Right atrium auricular region (tissue), 2 donors: ENCODE measurements at places on chromosomes 5 and 9. TPM values are rescaled to one million over a fixed set of nuclear protein-coding genes. Genes with fewer than 3 reads are reported as not detected.

DNA sequence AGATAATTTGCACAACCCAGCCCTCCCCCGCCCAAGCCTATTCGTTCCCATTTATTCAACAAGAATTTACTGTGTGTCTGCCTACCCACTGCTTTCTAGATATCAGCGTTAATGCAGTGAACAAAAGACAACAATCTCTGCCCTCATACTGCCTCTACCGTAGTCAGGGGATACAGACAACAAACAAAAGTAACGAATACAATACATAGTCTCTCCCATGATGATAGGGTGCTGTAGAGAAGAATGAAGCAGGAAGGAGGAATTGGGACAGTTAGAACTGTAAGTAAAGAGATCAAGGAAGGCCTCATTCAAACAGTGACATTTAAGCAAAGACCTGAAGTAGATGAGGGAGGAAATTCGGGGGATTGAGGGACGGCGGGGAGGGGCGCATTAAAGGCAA is 1.7 kb downstream of the GFM2 start:
- no peak for DNase-seq

- DNase-seq: no peak
Measured at GRCh38 chr9:107972346-107972745, 482.8 kb upstream of the KLF4 start.

DNA sequence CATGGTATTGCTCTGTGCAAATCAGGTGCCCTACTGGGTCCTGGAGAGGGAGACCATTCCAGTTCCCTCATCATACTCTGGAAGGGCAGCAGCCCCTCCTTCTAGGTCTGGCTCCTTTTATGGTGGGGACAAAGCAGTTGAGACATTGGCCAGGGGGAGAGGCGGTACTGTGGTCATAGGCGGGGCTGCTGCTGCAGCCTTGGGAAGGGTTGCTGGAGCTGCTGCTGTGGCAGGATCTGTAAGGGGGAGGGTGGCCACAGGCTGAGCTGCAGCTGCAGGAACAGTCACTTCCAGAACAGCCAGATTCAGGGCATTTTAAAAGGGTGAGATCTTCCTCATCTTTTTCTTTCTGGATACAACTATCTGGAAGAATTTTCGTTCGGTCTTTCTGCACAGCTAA is 233.0 kb upstream of the SGCD start:
- DNase-seq: no peak

DNA sequence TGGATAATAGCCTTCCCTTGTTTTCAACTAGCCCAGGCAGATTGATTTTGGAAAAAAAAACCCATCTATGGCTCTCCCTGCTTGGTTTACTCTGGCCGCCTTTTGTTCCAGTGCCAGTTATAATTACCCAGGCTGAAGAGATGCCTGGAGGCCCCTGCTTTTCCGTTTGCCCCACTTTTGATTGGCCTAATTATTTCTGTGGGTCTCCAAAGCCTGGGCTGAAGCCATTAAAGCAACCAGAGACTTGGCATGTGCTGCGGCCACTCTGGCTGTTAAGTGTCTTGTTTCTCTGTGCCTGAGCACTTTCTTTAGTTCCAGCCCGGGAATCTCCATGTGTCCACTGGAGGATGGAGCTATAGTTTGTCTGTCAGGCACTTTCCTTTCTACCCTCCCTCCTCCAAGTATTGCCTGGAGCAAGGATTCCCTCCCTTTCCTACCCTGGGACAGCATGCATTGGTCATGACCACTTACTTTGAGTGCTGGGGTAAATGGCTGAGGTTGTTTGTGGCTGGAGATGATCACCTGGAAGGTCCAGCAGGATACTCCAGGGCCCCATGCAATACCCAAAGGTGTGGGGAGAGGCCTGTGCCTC is 105.1 kb upstream of the CTSL start:
- DNase-seq: no peak

DNA sequence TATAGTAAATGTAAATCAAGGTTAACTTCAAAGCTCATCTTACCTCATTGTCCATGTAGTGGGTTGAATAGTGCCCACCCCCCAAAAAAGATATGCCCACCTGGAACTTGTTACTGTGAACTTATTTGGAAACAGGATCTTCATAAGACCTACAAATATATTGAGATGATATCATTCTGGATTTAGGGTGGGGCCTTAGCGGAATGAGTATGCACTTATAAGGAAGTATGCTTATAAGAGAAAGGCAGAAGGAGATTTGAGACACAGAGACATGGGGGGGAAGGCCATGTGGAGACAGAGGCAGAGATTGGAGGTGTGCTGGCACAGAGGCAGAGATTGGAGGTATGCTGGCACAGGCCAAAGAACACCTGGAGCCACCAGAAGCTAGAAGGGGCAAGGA is 2.6 kb upstream of the PRRC1 start:
- no peak for DNase-seq

GRCh38 chr9:109471475-109472393 is 26.4 kb downstream of the PTPN3 start:
- no peak for DNase-seq

DNA sequence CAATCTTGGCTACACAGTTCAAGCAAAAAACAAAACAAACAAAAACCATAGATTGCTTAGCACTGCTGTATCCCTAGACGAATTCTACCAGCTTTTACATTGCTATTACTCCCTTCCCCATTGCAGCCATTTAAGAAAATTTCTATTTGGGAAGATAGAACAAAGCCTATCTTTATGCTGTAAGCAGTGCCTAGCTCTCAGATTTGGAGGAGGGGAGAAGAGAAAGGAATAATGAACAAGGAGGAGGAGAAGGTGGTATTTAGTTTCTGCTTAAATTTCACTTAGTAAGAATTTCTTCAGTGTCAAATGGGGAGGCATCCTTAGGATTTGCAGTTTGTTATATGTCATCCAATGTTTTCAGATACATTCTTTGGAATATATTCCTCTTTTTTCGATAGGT is 16.2 kb upstream of the TLE1 start:
- no peak for DNase-seq

GRCh38 chr9:119945686-119946085 is 576.5 kb upstream of the BRINP1 start:
- no peak for DNase-seq

DNA sequence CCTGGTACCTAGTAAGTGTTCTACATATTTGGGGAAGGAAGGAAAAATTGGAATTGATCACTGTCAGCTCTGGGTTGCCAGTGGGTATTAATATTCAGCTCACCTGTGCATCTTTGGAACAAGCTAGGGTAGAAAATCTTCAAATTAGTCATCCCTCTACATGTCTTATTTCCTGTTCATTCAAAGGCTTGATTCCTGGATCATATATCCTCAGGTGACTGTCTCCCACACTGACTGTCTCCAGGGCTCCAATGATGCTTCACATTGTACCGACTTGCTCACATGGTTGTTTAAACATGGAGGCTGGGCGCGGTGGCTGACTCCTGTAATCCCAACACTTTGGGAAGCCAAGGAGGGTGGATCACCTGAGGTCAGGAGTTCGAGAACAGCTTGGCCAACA is 11.6 kb upstream of the SUSD1 start:
- DNase-seq: no peak

DNA sequence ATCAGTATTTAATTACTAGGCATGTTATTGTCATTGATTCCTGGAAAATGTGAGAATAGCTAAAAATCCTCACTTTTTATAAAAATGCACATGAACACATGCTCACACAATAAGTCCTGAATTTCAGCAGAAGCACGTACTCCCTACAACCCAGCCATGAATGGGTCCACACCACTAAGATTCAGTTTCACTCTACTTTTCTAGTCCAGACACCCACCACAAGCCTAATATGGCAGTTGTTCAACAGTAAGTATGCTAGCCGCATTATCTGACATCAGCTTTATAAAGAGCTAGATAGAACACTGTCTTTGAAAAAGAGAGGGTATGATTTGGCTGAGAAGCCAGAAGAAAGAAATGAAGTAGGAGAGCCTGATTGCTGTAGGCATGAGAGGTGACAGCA is 639.3 kb downstream of the BRINP1 start:
- no peak for DNase-seq

DNA sequence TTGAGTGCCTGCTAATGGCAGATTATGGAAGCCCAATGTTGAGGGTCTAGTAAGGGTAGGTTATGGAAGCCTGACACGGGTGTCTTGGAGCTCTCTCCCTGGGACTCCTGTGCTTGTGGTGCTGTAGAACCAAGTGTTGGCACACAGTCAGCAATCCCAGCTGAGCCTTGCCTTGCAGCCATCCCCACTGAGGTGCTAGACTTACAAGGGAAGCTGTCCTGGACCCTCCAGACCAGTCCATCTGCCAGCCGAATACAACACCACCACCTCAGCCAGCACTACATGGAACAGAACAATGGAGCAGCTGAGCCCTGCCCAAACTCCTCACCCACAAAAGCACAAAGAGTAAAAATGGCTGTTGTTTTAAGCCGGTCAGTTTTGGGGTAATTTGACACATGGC is 90.5 kb upstream of the DNAH5 start:
- DNase-seq: no peak

DNA sequence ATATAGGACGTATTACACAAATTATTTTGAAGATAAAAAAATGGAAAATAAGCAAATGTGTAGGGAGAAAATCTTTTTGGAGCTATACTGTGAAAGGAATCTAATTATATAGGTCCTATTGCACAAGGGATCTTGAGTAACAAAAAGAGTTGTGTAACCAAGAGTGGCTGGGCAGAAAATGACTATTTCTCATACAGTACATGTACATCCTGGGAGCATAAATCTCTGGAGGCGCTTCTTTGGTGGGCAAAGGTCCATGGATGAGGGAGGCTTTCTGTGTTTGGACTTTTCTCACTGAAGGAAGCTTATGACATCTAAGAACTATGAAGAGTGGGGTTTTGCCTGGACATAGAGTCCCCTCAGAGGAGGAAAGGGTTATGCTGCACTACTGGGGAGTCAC is 29.8 kb downstream of the ANKS6 start:
- DNase-seq: no peak

DNA sequence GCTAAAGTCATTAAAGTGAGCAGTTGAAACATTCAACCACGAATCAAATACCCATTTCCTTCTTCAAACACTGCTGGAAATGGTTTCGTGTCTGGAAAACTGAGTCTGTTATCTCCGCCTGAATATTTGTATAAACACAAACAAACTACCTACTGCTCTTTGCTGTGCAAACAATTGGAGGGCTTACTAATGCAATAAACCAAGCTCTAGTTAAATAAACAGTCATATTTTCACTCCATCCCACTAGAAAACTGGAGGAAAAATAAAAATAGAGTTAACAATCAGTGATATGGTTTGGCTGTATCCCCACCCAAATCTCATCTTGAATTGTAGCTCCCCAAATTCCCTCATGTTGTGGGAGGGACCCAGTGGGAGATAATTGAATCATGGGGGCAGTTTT is 397.6 kb downstream of the RASEF start:
- no peak for DNase-seq

GRCh38 chr5:16502866-16503265 is 37.3 kb upstream of the ZNF622 start:
- DNase-seq: no peak

DNA sequence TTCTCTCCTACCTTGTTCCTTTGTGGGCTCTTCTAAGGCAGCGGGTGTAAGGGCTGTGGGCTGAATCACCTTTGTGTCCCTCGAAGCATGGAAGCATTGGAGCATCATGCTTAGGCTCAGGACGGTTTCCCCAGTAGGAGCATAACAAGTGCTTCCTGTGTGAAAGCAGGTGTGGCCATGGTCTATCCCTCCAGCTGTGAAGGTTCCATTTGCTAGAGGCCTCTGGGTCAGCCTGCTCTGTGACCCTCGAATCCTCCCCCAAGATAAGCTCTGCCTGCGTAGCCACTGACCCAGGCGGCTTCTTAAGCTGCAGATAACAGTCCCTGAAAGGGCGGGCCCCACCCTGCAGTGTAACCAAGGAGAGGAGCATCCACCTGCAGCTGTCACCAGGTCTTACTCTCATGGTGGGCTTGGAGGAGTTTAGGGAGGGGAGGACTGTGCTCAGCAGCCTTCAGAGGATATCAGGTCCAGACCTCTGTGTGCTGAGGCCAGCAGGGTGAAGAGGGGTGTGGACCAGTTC is 8.4 kb upstream of the NDST1 start:
- no peak for DNase-seq

DNA sequence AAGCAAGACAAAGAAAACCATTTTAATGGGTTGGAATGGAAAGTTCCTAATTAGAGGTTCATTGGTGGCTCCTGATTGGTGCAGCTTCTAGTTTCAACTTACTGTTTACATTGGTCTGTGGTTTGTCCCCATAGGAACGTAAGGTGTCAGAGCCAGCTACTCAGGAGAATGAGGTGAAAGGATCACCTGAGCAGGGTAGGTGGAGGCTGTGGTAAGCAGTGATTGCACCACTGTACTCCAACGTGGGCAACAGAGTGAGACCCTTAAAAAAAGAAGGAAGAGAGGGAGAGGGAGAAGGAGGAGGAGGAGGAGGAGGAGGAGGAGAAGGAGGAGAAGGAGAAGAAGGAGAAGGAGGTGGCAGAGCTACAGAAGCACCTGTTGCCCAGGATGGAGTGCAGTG is 30.4 kb downstream of the KCNIP1 start:
- DNase-seq: no peak

- DNase-seq: no peak
Measured at GRCh38 chr9:4797854-4798150, 5.1 kb downstream of the RCL1 start.

DNA sequence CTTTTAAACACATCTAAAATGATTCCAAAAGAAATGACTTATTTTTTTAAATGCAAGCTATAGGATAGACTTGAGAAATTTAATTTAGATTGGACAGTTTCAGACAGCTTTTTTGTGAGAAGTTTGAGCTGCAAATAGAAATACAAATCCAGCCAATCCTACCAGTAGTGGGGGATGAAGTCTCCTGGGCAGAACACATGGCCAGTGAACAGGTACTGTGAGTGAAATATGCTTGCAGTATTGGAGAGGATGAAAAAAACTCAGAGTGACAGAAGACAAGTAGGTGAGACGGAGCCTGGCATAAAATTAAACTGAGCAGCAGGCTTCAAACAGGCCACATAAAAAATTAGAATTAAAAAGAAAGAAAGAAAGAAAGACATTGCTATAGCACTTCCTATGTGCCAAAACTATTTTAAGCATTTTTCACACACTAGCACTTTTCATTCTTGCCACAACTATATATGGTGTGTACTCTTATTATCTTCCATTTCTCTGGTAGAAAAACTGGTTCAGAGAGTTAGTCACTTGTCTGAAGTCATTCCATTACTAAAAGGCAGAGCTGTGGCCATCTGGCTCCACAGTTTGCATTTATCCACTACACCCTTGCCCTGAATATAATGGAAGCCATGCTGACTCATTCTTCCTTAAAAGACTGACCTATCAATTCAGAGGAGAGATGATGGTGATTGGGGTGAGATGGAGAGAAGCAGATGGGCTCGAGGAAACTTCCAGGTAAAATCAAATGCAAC is 310.2 kb upstream of the CTNND2 start:
- DNase-seq: no peak

GRCh38 chr9:14806941-14807520 is 84.5 kb upstream of the CER1 start:
- DNase-seq: no peak

XRCC4 gene
- total RNA-seq: 6.8 TPM

CD14 gene
- 74.1 TPM for total RNA-seq

IL4 gene
- not detected for total RNA-seq

EGFLAM gene
- 8.8 TPM for total RNA-seq

TMEM215 gene
- total RNA-seq: not detected

AIF1L gene
- total RNA-seq: 27.3 TPM

BTNL8 gene
- 0.48 TPM for total RNA-seq

IFNB1 gene
- total RNA-seq: not detected
